ENCODE measurements at places on chromosomes 4 and X.

DNA sequence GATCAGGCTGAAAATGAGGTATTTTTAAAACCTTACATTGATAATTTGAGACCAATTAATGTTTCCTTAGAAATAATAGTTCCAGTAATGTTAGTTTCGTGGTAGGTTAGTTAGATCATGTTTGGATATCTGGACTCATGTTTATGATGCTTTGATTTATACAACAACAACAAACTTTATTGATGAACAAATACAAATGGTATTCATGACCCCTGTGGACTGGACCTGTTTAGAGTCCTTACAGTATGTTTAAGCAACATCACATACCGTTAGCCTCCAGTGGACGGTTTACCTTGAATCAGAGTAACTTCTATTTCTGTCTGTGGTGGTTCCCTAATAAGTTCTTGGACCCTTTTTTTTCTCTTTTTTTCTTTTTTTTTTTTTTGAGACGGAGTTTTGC is 18.0 kb downstream of the ZRSR2 start:
- no peak for DNase-seq

DNA sequence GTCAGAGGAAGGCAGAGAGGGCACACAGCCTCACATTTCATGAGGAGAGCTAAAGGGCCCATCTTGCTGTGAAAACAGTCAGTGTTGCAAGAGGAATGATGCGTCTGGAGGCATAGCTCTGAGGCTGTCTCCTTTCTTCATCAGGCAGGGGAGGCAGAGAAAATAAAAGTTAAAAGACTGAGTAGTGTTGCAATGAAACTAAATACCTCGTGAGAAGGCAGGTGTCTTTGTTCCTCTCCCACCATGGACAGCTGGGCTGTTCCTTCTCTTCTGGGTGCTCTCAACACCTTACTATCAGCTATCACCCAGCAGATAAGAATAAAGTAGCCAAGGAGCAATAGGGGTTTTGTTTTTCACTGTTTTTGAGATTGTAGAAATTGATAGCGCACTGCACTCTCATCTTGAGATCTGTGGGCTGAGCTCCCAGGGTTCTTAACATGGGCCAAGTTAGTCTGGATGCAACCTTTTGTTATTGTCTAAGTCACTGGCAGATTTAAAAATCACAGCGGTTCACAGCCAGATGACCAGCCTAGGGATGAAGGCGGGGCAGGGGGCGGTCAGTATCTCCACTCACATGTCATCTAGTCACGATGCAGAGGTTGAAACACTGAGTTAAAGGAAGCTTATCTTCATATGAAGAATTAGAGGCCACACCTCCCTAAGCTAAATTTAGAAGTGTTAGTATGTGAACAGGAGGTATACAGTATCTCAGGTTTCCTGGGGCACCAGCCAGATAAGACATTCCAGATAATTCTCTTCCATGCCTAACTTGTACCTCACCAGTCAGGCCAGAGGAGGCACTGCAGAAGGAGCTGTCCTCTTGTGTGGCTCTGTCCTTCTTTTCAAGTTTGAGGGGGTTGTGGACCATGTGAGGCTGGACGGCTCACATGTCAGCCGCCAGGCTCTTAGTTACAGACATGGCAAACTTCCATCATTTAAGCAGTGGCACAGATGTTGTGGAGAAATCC is 36.9 kb downstream of the PARM1 start:
- DNase-seq: no peak

GRCh38 chrX:132968296-132968949 is 10.0 kb upstream of the HS6ST2 start:
- DNase-seq: no peak

DNA sequence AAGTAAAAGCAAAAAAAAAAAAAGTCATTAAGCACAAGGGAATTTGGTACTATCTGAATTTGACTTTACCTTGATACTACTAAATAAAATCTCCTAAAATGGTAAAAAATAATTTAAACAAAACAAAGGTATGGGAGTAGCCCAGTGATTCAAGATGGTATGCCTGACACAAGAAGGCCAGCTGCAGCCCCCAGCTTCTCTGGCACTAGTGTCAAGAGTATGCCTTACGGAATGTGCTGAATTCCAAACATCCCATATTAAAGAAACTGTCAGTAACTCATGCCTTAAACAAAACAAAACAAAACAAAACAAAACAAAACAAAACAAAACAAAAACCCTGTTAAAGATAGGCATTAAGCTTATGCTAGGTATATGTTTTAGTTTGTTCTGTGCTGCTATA is 80.8 kb downstream of the RASL11B start:
- no peak for DNase-seq

GRCh38 chr4:15149839-15150592 is 147.7 kb downstream of the CPEB2 start:
- DNase-seq: peak; percentile 61

DNA sequence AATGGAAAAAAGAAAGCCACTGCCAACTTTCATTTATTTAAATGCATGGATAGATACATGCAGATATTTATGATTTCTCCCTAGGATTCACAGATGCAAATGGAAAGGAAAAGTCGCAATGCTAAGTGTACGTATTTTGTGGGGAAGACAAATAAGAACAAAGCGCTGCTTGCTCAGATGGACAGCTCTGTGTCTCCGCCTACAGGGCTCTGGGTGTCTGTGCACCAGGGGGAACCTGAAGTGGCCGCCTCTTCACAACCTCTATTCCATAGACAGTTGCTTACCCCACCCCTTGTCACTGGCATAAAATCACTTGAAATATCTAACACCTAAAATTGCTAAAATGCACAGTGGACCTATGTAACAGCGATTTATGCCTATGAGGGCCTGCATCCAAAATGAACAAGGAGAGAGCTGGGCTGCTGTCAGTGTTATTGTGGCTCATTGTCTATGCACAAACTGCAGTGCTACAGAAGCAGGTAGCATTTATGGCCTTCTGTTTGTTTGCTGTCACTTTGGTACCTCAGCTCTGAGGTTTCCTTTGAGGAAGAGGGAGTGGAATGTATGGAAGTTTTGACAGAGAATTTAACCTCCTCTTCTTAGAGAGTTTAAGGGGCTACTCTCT is 58.6 kb upstream of the PAGE1 start:
- peak; percentile 6 for DNase-seq

- DNase-seq: no peak
Measured at GRCh38 chr4:128060121-128060698, 902 bp upstream of the LARP1B start.

DNA sequence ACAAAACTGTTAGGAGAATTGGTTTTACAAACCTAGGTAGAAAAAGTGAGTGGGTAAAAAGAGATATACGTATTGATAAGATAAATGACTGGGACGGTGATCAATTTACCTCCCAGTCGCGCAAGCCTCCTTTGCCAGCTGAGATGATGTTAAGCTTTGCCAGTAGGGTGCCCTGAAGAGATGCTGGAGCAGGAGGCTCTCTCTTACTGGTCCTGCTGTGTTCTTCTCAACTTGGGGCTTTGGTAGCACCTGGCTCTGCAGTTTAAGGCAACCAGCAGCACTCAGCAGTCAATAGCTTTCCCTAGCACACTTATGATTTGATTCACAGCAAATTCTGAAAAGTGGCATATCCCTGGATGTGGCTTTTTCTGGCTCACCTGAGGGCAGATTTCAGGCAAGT is 1461.7 kb downstream of the ADGRL3 start:
- DNase-seq: no peak

DNA sequence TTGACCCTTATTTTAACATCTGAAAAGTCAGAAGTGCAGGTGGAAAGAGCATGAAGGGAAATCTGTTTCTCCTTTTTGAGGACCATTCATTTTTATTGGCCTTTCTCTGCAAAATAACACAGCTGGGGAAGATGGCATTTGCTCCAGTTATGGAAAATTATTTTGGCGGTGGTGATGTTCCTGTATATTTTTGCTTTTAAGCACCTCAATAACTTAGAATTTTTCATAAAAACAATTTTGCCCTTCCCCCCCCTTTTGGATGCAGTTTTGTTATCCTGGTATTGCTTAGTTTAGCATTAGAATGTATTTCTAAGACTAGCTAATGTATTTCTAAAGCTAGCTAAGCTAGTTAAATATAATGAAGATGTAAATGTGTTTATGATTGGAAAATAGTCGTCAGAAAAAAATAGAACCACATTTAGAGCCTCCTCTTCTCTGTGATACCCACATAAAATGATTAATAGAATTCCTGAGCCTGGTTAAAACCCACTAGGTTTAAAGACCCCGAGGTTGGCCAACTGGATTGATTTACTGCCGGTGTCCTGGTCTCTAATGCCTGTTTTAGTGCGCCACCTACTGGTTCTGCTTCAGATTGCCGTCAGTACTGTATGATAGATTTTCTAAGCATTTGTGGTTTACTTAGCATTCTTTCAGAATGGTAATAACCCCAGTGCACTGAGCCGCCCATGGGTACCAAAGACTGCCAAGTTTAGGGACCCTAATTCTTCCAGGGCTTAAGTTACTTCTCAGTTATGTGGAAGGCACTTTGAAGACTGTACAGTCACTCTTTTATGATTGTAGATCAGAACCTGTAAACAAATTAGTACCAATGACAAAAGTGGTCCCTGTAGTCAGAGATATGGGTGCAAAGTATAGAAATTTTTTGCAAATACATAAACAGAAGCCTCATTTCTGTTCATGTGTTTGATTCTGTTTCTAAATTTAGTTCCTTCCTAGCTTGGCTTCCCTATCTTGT is 11.4 kb downstream of the KLF3 start:
- DNase-seq: peak; percentile 69

GRCh38 chr4:150061086-150061776 is 17.0 kb upstream of the DCLK2 start:
- DNase-seq: no peak

- DNase-seq: no peak
Measured at GRCh38 chrX:2536141-2536540, 35.4 kb upstream of the DHRSX start.

- DNase-seq: peak; percentile 14
Measured at GRCh38 chr4:53015681-53016080, 153.6 kb downstream of the RASL11B start.

GRCh38 chrX:71640002-71640401 is 21.7 kb upstream of the CXCR3 start:
- DNase-seq: no peak

DNA sequence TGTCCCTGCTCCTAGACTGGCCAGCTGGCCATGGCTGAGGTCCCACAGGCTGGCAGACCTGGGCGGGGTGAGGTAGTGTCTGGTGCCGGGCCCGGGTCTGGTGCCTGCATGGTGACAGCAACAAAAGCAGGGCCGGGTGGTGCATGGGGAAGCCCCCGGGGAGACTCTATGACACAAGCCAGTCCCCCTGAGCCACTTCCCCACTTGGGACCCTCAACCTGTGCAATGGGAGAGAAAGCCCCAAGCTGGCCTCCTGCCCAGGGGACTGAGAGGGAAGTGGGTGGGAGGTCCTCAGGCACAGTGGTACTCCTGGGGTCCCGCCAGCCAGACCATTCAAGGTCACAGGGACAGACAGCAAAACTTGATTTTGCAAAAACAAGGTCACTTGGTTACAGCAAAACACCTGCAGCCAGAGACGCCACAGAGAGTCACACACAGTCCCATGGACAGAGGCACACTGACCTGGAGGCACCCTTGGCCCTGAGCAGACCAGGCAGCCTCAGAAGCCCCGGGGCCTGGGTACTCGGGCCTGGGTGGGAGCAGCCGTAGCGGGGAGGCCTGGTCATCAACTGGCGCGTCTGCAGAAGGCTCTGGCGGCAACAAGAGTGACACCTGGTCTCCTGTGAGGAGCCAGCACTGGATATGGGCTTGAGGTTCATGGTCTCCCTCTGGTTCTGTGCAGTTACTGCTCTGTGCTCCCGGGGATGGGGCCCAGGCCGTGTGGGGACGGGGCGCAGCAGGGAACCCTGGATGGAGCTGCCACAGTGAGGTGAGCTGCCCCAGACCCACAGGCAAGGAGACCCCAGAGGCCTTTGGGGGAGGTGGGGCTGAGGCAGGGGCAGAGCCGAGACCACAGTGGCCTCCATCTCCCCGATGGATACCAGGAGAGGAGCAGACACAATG is 60.6 kb downstream of the HTRA3 start:
- DNase-seq: no peak

DNA sequence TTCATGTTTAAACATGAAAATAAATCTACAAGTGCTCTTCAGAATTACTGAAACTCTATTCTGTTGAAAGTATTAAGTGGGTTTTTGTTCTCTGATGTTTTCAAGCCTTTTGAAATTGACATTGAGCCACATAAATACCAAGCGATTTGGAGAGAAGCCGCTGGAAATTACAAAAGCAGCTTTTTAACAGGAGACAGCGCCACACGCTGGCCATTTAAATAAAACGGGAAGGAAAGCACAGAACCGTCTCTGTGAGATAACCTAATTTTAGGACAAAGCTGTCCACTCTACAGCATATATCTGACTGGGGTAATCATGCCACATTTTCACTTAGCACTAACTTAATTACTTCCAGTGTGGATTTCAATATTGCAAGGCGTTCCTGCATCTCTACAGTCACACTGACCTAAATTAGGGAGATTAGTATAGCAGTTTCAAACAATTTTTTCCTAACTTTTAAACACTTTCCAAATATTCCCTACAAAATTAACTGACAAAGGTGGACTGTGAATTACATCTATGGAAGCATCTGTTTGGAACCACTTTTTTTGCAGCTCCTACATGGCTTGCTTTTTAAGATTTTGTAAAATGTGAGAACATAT is 6.8 kb upstream of the ANOS1 start:
- no peak for DNase-seq

GRCh38 chrX:118594697-118595420 is 99.2 kb downstream of the DOCK11 start:
- no peak for DNase-seq

DNA sequence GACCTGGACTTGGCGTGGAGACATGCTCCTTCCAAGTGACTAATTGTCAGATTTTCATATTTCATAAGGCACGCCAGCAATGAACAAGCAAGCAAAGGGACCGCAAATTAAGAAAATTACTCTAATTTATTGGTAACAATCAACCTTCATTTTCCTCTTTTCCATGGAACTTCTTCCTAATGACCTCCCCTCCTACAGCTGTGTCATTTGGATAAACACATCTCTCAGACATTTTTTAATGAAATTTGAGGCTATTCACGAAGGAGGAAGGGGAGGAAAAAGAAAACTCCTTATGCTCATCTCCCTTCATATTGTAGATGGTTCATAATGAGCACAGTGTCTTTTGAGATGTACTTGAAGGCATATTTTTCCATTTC is 38.6 kb upstream of the TLR3 start:
- no peak for DNase-seq

GRCh38 chrX:100717363-100717762 is 14.6 kb downstream of the SYTL4 start:
- DNase-seq: no peak

- no peak for DNase-seq
Measured at GRCh38 chr4:146022541-146022940, 83.9 kb upstream of the ZNF827 start.

DNA sequence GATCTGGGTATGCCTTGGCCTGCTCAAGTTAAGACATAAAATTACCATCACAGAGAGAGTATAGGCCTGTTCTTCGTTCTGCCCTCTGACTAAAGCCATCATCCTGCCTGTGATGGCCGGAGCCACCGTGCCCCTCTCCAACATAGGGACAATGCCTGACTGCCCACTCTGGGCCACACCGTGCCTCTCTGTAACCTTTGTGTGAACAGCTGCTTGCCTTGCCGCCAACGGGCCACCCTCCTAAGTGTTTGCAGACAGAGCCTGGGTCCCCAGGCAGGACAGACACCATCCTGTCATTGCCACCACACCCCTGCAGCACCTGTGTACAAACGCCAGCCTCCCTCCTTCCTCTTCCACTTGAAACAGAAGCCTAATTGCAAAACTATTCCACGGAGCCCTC is 298.7 kb upstream of the TENM3 start:
- no peak for DNase-seq
